ENCODE measurements at places on chromosomes 4 and X. TPM values are rescaled to one million over a fixed set of nuclear protein-coding genes. Genes with fewer than 3 reads are reported as not detected.

DNA sequence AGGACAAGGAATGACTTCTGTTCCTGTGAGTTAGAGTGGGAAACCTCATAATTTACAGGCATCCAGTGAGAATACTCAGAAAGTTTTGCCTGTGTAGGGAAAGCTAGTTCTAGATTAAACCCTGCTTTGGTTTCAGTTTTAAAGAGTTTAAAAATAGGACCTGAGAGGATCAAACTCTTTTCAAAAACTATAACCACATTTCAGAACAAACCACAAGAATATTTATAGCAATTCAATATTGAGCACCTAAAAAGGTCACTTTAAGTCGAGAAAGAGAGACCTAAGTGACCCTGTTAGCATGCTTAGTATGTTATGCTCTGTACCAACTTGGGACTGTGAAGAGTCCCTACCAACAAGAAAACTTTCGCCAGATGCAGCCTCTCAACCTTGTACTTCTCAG lies 17.4 kb upstream of the PWWP3B start:
- DNase-seq, result no peak

GRCh38 chr4:77538574-77539157 lies 67.0 kb upstream of the CXCL13 start:
- no peak for DNase-seq

GRCh38 chr4:113666386-113667114 lies 95.0 kb downstream of the CAMK2D start:
- no peak for DNase-seq

The TMEM150C gene
- total RNA-seq, result not detected

DNA sequence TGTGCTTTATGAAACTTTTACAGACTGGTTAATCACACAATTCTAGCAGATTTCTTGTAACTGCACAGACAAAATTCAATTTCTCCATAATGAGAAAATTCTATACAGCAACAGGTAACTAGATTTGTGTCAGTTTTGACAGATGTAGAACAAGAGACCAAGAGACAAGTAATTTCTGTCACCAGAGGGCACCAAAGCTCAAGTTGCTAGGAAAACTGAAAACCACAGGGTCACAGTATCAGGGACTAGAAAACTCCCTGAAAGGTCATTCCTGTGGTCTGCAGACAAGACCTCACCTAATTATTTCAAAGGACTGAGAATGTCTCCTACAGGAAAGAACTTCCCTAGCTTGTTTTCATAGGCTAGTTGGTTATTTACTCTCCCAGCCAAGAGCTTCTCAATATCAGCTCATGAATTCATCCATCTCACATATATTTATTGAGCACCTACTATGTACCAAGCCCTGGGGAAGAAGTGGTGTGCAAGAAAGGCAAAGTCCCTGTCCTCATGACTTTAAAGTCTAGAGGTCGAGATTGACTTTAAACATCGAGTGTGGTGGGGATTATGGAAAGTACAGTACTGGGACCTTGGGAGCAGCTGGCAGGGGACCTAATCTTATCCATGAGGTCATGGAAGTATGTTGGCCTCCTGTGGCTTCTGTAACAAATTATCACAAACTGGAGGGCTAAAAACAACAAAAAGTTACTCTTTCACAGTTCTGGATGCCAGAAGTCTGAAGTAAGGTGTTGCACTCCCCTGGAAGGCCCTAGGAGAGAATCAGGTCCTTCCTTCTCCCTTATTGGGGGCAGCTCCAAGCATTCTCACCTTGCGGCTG lies 47.8 kb upstream of the SETD7 start:
- DNase-seq, result peak; percentile 37

The SMIM10L2A gene
- 5.5 TPM for total RNA-seq

GRCh38 chrX:133389975-133390374 lies 25.3 kb downstream of the GPC4 start:
- DNase-seq, result no peak

- no peak for DNase-seq
These were observed 102.3 kb downstream of the ADRA2C start for GRCh38 chr4:3868211-3869173.

DNA sequence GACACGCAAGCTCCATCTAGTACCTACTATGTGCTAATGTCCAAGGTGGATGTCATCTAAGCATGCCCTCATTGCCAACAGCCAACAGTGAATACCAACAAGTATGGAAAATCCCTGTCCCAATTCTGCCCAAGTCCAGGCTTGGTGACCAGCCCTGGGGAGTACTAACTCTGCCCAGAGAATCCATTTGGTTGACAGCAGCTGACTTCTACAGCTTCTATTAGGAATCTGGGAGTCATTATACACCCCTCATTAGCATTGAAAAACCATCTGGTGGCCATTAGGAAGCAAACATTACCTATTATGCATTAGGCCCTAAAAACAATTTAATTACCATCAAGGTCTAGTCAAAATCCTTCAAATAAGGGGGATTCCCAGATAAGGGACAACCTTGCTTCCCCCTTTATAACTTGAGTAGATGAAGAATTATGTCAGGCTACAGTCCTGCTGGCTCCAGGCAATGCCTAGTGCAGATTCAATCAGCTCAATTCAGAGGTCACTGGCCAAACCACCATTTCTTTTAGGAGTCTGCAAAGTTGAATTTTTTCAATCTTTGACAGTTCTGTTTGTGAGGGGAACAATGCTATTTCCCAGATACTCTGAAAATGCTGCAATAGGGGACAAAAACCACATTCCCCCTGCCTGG lies 228.0 kb upstream of the LDB2 start:
- no peak for DNase-seq

The GAGE12F gene
- total RNA-seq, result not detected

- no peak for DNase-seq
These were observed 482.1 kb upstream of the CPEB2 start for GRCh38 chr4:14520171-14520570.

The FHDC1 gene
- total RNA-seq, result 0.39 TPM

DNA sequence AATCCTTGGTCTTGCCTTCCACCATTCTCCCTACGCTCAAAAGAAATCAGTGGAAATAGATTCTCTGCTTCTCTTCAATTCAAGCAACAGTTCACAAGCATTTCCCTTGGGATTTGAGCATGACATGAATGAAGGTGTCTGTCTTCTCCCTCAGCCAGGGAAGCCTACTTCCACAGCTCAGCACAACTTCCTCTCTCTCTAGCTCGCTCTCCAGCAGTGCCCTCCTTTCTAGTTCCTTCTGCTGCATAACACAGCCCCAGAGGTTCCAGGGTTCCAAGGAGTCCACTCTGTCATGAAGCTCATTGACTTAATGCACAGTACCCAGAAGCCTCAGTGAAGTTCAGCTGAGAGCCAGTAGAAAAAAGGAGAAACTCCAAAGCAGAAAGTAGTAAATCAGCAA lies 81.3 kb downstream of the PLS3 start:
- DNase-seq, result no peak

DNA sequence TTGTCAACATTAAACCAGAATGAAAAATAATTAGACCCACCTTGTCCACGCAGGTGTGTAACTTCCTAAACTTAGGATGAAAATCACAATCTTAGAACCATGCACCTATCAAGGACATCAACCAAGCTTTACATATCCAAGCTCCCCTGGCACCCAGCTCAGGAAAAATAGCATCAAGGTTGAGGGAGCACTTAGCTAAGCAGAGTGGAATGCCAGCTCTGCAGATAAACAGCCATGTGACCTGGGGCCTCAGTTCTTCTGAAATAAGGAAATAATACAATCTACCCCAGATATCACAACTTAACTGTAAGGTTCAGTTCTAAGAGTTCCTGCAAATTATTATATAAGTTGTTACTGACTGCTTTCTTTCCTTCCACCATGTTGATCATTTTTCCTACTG lies 64.7 kb downstream of the DHX15 start:
- no peak for DNase-seq

GRCh38 chrX:71396576-71396975 lies 30.4 kb downstream of the TAF1 start:
- DNase-seq, result no peak

The VEGFD gene
- not detected for total RNA-seq

The FAAH2 gene
- total RNA-seq, result 7.9 TPM

The KLKB1 gene
- total RNA-seq, result 2.9 TPM

DNA sequence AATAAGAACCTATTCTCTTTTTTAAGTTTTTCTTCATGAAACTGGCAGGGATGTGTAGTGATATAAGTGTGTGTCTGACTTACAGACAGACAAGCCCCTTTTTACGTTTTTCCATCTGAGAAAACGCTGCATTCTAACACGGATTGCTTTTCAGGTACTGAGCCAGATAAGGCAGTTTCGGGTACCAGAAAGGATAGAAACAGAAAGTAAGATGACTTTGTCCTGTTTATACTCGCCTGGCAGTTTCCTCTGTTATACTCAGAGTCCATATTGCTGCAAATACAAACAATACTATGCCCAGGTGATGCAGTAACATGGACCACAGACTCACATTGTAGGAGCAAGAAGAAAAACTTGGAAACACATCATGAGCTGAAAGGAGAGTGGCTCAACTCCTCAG lies 2320.6 kb upstream of the AGA start:
- no peak for DNase-seq

GRCh38 chr4:76905521-76905920 lies 7.6 kb upstream of the SOWAHB start:
- DNase-seq, result no peak

- DNase-seq, result no peak
These were observed 39.5 kb downstream of the LEF1 start for GRCh38 chr4:108129196-108129595.

DNA sequence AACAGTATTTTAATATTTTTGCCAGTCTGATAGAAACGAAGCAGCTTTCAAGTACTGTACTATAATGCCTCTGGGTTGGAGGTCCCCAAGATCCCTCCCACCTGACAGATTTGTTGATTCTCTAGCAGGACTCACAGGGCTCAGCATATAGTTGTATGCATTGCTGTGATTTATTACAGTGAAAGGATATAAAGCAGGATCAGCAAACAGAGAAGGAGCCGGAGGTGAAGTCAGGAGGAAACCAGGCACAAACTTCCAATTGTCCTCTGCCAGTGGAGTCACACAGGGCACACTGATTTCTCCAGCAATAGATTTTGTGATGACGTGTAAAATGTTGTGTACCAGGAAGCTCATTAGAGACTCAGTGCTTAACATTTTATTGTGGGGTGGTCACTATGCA lies 19.0 kb downstream of the USP53 start:
- DNase-seq, result no peak

- DNase-seq, result no peak
These were observed 21.4 kb upstream of the FGFR3 start for GRCh38 chr4:1771555-1772305.

DNA sequence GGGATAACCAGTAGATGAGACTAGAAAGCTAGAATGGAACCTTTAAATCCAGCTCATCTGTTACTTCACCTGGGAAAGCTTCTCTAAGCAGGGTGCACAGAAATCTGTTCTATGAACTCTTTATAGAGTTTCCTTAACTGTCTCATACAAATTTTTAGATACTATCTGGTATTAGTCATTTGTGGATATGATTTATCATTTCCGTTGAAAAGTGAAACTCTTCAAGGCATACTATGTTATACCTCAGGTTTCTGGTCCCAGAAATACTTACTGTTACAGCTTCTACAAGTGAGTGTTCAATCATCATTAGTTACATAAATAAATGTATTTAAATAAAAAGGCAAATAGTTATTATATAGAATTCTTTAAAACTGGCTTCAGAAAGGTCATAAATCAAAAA lies 298.3 kb upstream of the AGA start:
- DNase-seq, result no peak

DNA sequence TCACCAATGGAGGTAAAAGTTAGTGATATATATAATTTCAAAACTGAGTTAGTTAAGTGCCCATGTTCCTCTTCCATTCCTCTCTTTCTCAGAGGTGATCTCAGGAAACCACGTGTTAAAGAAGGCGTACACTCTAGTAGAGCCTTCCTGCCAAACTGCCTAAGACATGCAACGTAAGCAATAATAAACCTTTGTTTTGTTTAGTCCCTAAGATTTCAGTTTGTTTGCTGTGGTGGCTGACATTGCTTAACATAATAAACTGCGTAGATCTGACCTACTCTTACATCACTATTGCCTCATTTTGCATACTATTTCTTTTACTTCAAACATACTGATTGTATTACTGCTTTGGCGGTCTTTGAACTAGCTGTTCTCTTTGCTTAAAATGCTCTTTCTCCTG lies 99.2 kb downstream of the JADE1 start:
- no peak for DNase-seq

DNA sequence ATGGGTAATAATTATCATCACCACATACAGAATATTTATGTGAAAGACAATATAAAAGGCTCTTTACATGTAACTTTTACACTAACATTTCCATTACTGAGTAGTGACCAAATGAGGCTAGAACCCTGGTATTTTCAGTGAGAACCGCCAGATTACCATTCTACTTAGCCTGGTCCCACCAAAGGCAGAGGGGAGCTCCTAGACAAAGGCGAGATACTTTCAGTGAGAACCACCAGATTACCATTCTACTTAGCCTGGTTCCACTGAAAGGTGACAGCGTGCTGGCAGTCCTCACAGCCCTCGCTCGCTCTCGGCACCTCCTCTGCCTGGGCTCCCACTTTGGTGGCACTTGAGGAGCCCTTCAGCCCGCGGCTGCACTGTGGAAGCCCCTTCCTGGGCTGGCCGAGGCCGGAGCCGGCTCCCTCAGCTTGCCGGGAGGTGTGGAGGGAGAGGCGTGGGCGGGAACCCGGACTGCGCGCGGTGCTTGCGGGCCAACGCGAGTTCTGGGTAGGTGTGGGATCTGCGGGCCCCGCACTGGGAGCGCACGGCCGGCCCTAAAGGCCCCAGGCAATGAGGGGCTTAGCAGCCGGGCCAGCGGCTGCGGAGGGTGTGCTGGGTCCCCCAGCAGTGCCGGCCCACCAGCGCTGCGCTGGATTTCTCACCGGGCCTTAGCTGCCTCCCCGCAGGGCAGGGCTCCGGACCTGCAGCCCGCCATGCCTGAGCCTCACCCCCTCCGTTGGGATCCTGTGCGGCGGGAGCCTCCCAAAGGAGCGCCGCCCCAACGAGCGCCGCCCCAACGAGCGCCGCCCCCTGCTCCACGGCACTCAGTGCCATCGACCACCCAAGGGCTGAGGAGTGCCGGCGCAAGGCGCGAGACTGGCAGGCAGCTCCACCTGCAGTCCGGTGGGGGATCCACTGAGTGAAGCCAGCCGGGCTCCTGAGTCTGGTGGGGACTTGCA lies 1276.1 kb downstream of the PCDH7 start:
- DNase-seq, result no peak

- no peak for DNase-seq
These were observed 1609.1 kb downstream of the C4orf33 start for GRCh38 chr4:130705023-130705422.

The RASGEF1B gene
- 14.7 TPM for total RNA-seq

The USP53 gene
- 29.5 TPM for total RNA-seq

Measured in naive thymus-derived CD8-positive, alpha-beta T cell (primary cell).